Mesenteric fat pad (tissue), 1 donor: ENCODE measurements at places on chromosomes 7 and 10.

DNA sequence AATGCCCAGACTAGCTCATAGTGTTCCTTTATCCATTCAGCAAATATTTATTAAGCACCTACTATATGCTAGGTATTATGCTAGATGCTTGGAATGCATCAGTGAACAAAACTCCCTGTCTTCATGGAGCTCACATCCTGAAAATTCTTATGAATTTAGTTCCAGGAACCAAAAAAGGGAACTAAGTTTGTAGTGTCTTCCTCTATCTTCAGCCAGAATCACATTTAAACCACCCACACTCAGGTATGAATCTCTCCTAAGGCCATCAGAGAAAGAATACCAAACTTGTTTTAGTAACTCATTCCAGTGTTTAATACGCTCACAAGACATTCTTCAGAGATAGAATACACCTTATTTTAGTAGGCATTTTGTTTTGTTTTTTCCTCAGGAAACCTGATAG, 10.1 kb upstream of the EGR2 start:
- no peak for DNase-seq

DNA sequence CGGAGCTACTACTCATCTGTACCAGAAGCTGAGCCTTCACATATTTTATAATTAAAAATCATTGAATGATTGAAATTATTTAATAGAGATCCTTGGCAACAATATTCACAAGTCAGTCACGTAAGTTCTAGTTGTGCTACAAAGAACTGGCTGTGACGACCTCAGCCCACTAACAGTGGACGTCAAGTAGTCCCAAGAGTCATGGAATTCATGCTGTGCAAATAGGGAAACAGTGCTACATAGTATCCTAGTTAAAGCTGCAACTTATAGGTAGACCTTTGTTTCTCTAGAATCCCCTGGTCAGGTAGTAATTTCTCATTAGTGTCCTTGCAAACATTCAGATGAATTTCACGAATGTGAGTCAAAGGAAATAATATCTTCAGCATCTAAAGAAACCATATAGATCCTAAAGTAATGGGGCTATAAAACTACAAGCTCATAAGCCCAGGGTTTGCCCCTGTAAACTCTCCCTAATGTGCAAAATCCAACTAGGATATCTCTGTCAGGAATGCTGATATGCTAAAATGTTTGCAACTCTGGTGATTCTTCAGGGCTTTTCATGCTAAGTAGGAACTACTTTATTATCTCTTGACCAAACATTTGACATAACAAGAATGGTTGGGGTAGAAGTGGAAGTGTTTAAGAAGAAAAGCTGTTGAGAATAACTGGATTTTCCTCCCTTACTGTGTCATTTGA, 31.2 kb downstream of the CFAP69 start:
- DNase-seq, result no peak

DNA sequence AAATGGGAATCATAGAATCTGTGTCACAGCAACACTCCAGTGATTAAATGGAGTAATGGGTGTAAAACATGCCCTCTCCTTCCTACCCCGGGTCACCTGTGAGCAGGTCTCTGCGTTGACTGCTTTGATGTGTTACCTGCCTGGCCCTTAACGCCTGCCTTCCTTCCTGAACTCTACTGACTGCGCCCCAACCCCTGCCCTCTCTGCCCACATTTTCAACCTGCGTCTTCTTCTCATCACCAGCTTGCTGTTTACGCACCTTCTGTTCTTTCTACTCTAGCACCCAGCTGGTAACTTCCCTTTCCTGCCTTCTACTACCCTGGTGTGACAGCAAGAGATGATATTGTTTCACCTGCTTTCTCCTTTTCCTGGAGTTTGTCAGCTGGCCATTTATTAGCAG, 303.0 kb upstream of the LRGUK start:
- DNase-seq, result no peak

DNA sequence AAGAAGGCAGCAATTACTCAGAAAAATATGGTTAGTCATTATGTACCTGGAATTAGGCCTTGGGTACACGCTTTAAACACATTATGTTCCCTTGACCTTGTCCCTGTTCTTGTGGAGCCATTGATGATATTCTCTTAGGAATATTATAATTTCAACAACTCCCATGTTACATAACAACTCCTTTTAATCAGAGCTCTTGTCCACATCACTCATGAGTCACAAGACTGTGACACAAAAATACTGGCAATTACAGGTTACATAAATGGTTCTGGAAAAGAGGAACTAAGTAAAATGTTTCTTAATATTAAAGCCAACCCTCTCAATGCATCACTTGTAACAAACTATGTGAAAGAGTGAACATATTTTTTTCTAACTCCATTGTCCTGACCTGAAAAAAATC, 143.8 kb upstream of the PCLO start:
- no peak for DNase-seq

GRCh38 chr10:110857265-110858171, 14.2 kb upstream of the PDCD4 start:
- no peak for DNase-seq
